ENCODE measurements at places on chromosomes 7 and 10.

- DNase-seq: no peak
Measured at GRCh38 chr7:31151849-31152248, 99.7 kb downstream of the ADCYAP1R1 start.

- DNase-seq: no peak
Measured at GRCh38 chr10:124020981-124021815, 72.2 kb downstream of the CHST15 start.

DNA sequence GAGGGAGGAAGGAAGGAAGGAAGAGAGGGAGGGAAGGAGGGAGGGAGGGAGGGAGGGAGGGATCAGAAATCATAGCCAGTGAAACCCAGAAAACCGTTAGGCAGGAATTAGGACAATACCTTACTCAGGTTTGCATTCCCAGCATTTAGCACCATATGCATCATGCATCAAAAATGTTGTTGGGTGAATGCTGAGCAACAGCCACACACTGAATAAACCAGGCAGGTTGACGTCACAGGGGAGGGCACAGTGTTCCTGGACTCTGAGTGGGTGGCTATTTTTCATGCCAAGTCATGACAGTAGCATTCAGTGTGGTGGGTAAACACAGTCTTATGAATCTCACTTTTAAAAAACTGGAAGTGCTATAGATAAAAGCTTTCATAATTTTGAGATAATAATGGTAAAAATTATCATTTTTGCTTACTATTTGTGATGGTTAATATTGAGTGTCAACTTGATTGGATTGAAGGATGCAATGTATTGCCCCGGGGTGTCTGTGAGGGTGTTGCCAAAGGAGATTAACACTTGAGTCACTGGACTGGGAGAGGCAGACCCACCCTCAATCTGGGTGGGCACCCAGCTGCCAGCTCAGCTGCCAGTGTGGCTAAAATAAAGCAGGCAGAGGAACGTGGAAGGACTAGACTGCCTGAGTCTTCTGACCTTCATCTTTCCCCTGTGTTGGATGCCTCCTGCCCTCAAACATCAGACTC lies 199.1 kb upstream of the PRKCQ start:
- DNase-seq: peak; percentile 85

- no peak for DNase-seq
Measured at GRCh38 chr7:13151978-13152377, 464.5 kb downstream of the ARL4A start.

GRCh38 chr10:46995234-46995633 lies 84.0 kb downstream of the PTPN20 start:
- no peak for DNase-seq

DNA sequence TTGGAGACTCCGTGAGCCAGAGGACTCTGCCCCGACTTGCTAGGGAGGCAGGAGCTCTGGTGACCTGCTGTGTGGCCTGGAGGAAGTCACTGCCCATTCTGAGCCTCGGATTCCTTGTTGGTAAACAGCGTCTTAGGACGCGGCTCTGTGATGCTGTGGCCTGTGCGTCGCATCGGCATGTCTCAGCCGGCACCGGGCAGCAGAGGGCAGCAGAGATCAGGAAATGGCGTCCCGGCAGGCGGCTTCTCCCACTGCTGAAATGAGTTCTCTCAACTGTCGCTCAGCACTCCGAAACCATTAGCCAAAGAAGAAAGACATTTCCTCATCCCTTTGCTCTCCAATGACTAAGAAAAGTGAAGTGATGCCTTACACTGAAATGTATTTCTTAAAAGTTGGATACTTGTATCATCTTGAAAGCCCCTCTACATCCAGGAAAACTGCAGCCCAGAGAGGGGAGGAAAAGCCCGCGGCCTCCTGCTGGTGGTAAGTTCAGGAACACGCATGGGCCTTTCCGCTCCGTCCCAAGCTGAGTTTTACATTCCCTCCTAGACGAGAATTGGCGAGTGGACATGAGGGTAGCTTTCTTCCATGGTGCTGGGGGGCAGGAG lies 91.7 kb downstream of the WDR11 start:
- DNase-seq: peak; percentile 92

GRCh38 chr10:36424502-36424901 lies 700.9 kb upstream of the ANKRD30A start:
- DNase-seq: no peak

- DNase-seq: no peak
Measured at GRCh38 chr7:336810-337566, 47.0 kb downstream of the FOXL3 start.

- DNase-seq: no peak
Measured at GRCh38 chr7:159008417-159008816, 136.2 kb downstream of the VIPR2 start.

GRCh38 chr10:100828738-100829096 lies 83.3 kb downstream of the PAX2 start:
- no peak for DNase-seq

GRCh38 chr7:66640802-66641525 lies 12.3 kb downstream of the KCTD7 start:
- no peak for DNase-seq

DNA sequence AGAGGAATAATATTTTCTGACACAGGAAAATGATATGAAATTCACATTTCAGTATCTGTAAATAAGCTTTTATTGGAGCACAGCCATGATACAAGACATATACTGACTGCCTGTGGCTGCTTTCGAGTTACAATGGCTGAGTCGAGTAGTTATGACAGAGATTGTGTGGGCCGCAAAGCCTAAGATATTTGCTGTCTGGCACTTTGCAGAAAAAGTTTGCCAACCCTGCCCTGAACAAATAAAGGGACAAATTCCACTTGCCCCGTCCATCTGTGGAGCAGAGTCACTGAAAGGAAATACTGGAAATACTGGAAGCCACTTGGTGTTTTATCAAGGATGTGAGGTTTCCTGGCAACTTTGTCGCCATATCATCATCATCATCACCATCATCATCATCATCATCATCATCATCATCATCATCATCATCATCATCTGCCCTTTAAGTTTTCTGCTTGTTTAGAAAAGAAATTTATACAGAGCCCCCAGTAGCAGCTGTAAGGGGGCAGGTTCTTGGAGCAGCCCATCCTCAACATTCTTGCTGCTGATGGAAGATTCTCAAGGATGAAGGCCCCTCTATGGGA lies 85.8 kb downstream of the TCF7L2 start:
- no peak for DNase-seq

DNA sequence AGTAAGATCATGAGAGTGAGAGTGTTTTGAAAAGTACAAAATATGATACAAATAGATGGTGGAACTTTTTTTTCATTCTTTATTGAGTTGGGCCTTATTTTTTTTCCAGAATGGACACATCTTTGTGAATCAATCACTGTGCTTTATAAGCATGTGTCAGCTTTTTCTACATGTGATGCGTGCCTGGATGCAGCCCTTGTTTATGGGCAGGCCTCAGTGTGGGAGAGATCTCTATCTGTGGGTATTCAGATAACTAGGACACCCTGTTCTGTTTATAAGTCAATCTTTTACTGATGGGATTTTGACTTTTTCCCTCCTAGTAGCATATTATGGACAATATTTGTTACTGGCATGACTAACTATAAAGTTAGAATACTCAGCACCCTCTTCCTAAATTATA lies 42.9 kb upstream of the IKZF1 start:
- no peak for DNase-seq

DNA sequence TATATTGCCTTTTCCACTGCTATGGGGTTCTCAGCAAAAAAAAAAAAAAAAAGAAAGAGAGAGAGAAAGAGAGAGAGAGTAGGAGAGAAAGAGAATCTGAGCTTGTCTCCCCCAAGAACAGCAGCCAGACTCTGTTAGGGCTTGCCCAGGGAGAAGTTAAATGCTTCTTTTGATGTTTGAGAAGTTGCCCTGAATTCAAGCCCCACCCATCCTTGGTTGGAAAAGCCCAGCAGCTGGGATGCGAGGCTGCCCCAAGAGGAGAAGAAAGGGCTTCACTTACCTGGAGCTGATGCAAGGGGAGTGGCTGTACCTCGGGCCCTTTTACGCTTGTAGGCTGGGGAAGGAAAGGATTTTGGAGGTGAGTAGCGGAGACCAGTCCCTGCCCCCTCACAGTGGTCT lies 20.9 kb upstream of the MGMT start:
- DNase-seq: no peak

- DNase-seq: peak; percentile 25
Measured at GRCh38 chr10:61304746-61305145, 148.4 kb downstream of the TMEM26 start.

GRCh38 chr7:91083855-91084644 lies 180.2 kb upstream of the FZD1 start:
- DNase-seq: no peak

DNA sequence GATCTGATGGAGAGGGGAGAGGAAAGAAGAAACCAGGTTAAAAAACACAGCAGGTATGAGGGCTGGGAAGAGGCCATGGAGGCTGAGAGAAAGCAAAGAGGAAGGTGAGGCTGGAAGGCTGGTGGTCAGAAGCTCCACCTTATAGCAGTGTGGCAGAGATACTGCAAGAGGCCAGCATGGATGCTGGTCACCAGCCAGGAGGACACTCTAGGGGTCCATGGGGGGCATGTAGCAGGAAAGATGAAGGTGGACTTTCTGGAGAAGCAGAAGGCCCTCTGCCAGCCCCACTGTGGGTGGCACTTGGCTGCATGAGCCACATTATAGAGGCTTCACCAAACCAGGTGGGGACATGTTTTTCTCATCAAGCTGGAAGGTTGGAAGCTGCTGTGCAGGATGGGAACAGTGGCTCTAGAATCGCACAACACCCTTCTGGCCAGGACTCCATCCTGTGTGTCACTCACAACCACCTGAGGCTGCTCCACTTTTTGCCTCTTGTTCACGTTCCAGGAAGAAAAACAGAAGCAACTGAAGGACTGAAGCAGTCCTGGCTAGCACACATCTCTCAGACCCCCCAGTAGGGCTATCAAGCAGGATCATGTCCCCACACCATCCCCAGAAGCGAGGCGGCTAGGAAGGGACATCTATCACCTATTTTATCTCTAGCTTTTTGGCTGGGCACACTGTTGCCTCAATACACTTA lies 587.5 kb upstream of the MGMT start:
- DNase-seq: no peak

GRCh38 chr7:158397885-158398284 lies 189.7 kb downstream of the PTPRN2 start:
- no peak for DNase-seq

DNA sequence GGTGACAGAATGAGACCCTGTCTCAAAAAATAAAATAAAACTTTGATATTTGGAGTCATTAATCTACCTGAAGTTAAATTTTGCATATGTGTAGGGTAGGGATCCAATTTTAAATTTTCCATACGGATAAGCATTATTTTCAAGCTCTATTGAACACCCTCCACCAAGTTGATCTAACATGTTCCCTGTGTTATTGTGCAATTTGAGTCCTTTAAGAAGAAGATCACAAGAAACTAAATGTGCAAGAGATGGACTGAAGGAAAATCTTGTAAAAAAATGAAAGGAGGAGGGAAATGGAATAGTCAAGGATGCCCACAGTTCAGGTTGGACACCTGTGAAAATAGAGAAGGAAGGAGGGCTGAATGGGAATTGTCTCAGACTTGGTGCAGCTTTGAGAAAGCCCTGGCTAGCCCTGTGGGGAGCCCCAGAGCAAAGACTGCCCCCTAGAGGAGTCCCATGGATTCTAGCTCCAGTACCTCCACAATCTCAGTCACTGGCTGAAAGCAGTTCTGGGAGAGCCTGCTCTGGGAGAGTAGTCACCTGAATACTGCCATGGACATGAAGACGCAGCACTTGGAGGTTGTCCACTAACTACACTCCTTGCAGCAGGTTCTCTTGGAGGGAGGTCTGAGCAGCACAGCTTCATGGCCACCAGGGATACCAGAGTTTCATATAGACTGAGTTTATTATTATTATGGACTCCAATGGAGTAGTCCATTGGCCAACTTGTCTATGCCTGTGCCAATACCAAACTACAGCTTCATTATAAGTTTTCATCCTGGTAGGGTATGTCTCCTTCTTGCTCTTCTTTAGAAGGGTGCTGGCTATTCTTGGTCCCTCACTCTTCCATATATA lies 5.7 kb upstream of the TIAL1 start:
- peak; percentile 45 for DNase-seq

DNA sequence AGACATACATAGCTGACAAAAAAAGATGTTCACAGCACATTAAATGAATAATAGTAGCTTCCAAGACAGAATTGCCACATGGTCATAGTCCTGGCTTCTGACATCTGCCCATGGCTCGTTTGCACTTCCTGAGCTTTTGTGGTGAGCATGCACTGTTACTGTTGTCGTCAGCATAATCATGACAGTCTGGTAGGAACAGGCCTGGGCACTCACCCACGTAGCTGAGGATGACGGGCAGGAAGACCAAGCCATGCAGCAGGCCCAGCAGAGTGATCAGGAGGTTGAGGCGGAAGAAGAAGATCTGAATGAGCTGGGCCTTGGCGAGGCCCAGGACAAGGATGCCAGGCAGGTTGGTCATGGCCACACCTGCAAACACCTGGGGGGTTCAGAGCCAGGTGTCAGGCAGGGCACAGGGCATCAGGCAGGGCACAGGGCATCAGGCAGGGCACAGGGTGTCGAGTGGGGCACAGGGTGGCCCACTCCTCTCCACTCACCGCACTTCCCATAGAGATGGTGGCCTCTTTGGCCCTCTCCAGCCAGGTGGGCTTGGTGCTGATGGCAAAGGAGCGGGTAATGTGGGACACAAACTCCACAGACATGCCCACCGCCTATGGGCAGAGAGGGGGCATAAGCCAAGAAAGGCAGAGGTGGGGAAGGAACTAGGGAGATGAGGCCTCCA lies 25.3 kb upstream of the NUDCD3 start:
- DNase-seq: peak; percentile 2

- DNase-seq: peak; percentile 43
Measured at GRCh38 chr10:122279725-122280141, 8.6 kb downstream of the BTBD16 start.

GRCh38 chr10:6530211-6530840 lies 49.8 kb downstream of the PRKCQ start:
- DNase-seq: no peak

- DNase-seq: no peak
Measured at GRCh38 chr7:13414181-13414580, 575.3 kb downstream of the ETV1 start.

GRCh38 chr7:1639071-1639470 lies 31.0 kb upstream of the ELFN1 start:
- no peak for DNase-seq

- peak; percentile 62 for DNase-seq
Measured at GRCh38 chr10:33612116-33612515, 277.6 kb upstream of the NRP1 start.

DNA sequence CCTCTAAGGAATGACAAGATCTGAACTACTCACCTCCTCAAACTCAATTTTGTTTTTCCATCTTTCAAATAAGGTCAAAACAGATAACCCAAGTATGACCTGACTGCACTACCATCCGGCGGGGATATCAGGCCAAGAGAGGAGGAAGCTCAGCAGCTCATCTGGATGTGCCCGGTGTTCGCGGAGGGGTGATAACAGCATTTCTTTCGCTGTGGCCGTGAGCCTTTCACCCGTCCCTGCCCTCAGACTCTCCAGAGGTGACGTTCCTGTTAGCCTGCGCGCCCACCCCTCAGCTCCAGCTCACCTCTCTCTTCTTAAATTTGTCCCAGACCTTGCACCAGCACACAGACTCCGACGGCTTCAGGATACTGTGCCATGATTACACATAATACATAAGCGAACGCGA lies 526 bp downstream of the ZNF248 start:
- DNase-seq: peak; percentile 30

- DNase-seq: no peak
Measured at GRCh38 chr10:72258617-72259016, 15.1 kb upstream of the DDIT4 start.

Measured in GM03348 (cell line).